ENCODE measurements at places on chromosomes 1 and 21.

- no peak for DNase-seq
These were observed 13.0 kb upstream of the BATF3 start for GRCh38 chr1:212712451-212713303.

GRCh38 chr1:6274102-6274501 lies 13.2 kb upstream of the GPR153 start:
- no peak for DNase-seq

DNA sequence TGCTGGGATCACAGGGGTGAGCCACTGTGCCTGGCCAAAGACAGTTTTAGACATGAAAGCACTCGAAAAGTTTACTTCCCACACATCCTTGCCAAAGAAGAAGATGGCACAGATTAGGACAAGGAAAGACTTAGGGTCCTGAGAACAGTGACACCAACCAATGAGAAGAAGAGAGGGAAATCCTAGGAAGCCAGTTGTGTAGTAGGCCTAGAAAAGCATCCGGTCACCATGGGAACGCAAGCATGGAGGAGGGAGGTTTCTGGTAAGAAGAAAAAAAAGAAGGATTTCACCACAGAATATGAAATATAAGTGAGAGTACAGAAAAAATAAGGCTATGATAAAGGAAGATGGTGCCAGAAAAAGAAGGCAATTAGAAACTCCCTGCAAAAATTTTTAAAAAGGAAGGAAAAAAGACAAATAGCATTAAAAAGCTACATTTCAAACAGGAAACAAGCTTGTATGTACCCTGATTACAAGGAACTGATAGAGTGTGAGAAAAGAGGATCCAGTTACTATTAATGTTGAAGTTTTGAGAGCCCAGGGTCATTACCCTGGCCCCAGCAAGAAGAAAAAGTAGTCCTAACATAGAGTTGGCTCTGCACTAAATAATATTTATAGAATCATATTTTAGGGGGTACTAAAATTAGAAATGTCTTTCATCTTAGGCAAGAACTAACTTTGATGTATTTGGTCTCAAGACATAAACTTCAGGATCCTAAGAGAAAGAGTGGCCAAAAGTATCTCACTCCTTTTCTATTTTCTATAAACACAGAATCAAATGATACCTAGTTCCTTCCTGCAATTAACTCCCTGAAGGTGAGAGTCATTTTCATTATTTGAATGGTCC lies 16.1 kb downstream of the DIPK1A start:
- DNase-seq = no peak

GRCh38 chr1:5830771-5831599 lies 161.2 kb downstream of the NPHP4 start:
- no peak for DNase-seq

GRCh38 chr1:162886705-162887104 lies 25.7 kb upstream of the CCDC190 start:
- no peak for DNase-seq
